ENCODE measurements at places on chromosomes 16 and 17.

DNA sequence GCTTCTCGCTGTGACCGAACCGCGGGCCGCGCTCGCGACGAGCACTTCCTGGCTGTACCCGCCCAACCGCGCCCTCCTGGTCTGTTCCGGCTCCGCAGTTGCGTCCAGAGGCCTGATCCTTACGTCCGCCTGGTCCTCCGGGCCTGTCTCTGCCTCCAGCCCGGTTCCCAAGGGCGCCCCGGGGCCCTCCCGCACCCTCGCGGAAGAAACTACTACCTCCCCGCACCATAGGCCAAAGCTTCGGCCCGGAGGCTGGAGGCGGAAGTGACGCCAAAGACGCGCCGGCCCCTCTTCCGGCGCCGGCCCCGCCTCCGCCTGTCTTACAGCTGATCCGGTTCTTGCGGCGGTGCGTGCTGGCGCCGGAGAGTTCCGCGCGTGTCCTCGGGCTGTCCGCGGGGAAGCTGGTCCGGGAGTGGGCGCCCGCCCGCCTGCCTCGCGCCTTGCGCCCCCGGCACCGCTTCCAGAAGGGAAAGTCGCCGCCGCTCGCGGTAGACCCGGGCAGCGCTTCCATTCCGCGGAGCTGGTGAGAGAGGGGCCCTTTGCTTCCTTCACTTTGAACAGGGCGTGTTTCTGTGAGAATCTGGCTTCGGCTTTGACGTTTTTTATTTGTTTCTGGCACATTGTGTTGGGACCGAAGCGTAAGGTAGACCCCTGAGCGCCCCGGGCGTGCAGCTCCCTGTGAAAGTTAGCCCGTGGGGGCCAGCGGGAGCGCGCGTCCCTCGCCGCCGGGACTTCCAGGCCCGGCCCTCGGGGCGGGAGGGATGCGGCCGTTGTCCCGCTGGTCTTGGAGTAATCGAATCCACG, at the start of gene ZNF778:
Gene ZNF778, plus strand, starts transcription at position 316 of the 804 bp plus-strand sequence. CDS start 3,425 bp downstream, outside the sequence.
- DNase-seq = peak; percentile 56

DNA sequence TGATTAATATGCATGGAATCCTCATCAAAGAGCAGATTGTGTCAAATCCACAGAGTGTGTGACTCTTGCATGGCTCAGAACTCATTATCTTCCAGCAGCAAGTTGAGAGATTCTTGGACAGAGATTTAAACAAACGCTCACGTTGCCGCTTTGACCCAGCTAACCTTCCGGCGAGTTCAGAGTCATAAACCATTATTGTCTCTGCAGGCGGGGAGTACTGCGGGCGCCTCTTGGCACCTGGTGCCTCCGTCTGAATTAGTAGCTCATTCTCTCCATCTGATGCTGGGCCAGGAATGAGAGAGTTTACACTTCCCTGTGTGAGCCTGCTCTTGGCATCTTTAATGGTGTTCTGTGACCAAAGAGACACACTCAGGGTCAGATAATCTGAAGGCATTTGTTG, 138.6 kb upstream of the WSCD1 start:
- DNase-seq = no peak

GRCh38 chr16:11370084-11370931, 25.0 kb downstream of the RMI2 start:
- DNase-seq = no peak

DNA sequence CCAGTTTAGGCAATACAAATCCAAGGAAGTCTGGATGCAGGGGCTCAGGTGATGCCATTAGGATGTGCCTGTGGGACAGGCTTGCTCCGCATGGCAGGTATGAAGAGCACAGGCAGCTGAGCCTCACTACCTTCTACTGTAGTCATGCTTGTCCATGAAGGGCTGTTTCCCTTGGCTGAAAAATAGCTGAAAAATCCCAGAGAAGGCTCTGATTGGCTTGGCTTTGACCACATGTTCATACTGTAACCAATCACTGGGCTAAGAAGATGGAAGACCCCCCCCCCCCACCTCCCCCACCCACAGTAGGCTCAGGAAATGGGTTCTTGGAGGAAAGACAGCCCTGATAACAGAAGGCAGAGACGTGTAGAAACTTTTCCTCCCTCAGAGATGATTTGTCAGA, 66.5 kb upstream of the LGALS9 start:
- no peak for DNase-seq

GRCh38 chr17:83144421-83145357, 65.3 kb downstream of the METRNL start:
- DNase-seq = no peak

GRCh38 chr16:52466994-52467393, 79.9 kb downstream of the TOX3 start:
- DNase-seq = no peak

- DNase-seq = no peak
Measured at GRCh38 chr17:10021272-10021984, 116.4 kb upstream of the RCVRN start.

DNA sequence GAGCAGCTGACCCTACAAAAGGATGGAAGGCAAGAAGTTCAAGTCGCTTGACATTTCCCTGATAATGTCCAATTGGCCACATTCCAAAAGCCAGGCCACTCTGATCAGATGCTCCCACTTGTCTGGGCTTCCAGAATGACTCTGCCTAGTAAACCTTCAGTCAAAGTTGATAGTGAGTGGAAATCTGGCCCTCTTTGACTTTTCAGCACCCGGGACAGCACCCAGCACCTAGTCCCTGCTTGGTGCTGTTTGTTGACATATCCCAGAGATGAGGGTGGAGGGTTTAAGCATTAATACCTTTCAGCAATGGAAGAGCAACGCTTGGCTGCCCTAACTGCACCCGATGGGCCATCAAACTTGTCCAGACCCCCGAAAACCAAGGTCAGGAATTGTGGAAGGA, 131.3 kb downstream of the AIPL1 start:
- DNase-seq = no peak

- no peak for DNase-seq
Measured at GRCh38 chr17:34706029-34706428, 126.6 kb downstream of the TMEM132E start.

- no peak for DNase-seq
Measured at GRCh38 chr17:28226563-28227315, 92.3 kb upstream of the TMEM97 start.

DNA sequence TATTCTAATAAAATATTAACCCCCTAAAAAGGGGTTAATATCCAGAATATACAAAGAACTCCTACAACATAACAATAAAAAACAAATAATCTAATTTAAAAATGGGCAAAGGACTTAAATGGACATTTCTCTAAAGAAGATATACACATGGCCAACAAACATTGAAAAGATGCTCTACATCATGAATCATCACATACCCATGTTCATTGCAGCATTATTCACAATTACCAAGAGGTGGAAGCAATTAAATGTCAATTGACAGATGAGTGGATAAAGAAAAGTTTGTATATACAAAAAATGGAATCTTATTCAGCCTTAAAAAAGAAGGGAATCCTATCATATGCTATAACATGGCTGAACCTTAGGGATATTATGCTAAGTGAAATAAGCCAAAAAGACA, 36.8 kb downstream of the CPD start:
- no peak for DNase-seq

DNA sequence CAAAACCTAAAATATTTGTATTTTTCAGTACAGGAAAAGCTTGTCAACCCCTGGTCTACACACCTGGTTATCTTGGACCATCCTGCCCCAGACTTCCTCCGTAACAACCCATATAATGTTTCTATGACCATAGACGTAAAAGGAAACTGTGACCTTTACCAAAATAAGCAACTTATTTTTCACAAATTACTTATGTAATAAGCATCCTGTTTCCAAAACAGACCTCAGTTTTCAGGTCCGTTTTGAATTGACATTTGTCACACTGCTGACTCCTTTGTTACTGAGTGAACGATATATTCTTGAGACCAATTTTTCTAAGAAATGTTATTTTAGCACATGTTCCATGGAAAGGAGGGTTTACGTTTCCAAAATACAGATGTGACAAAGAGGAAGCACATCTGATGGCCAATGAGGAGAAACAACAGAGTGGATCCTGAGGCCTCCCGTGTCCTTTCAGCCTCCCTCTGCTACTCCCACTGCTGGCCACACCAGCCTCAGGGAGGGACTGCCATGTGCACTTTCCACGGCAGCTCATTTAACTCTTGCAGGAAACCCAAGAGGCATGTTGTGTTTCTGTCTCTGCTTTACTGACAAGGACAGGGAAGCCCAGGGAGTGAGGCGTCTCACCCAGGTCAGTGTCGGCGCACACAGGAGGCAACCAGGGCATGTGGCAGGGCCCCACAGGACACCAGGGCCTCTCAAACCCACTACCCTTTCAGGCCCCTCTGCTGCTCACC, 20.1 kb upstream of the ALDH3A1 start:
- no peak for DNase-seq

DNA sequence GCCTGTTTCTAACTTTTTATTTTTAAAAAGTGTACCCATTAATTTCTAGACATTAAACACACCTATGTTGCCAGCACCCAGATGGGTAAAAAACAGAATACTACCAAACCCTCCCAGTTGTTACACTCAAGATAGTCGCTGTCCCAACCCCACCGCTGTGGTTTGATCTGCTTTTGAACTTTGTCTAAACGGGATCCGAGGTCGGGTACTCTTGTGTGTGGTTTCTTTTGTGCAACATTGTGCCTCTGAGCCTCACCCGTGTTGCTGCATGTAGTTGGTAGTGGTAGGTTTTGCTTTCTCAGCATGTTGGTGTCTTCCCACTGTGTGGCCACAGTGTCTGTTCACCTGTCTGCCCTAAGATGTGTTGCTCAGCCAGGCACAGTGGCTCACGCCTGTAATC, 4.3 kb downstream of the KLHL36 start:
- no peak for DNase-seq

DNA sequence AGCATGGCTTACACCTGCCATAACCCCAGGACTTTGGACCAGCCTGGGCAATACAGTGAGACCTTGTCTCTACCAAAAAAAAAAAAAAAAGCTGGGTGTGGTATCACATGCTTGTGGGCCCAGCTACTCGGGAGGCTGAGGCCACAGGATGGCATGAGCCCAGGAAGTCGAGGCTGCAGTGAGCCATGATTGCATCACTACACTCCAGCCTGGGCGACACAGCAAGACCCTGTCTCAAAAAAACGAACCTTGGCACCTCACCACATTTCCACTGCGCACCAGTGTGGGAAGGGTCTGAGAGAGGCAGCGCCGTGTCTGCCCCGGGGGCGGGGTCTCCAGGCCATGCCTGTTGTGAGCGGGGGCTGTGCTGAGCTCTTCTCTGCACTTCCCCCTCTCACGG, 6.3 kb downstream of the ACSF3 start:
- no peak for DNase-seq

GRCh38 chr17:62822080-62822904, 14.2 kb upstream of the MARCHF10 start:
- no peak for DNase-seq

DNA sequence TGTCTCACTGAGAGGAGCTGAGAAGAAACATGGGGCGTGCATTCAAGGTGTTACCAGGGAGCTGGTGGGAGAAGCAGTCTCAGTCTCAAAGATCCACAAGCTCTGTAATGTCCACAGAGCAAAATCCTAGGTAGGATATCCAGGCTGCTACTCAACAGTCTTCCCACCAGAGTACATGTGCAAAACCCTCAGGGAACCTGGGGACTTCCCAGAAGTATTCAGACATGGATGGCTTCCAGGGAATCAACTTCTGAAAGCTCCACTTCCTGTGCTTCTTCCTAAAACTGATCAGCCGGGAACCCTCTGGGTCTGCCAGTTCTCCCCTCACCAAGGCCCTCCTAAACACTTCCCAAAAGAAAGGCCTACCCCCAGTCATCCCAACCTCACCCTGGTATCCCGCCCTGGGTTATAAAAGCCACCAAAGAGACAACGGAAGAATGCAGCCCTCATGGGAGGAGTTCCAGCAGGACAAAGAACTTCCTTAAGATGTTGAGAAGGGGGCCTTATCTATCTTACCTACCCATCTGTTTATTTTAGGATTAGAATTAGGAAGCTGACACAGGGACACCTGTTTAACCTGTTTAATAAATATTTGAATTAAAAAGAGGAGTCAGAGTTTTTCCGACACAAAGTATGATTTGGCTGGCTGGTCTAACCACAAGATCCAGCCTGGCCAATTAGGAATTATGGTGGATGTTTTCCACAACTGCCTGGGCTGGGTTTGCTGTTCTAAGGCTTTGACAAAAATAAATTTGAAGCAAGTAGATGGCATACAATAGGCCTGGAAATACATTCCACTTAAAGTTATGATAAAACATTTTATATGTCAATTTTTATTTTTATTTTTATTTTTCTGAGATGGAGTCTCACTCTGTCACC, 37.0 kb downstream of the CUEDC1 start:
- no peak for DNase-seq

GRCh38 chr17:17931159-17931558, 41.0 kb downstream of the TOM1L2 start:
- no peak for DNase-seq

- DNase-seq = no peak
Measured at GRCh38 chr16:78505544-78506366, 406.3 kb downstream of the WWOX start.

GRCh38 chr17:37109731-37110710, 161.3 kb downstream of the AATF start:
- DNase-seq = no peak

DNA sequence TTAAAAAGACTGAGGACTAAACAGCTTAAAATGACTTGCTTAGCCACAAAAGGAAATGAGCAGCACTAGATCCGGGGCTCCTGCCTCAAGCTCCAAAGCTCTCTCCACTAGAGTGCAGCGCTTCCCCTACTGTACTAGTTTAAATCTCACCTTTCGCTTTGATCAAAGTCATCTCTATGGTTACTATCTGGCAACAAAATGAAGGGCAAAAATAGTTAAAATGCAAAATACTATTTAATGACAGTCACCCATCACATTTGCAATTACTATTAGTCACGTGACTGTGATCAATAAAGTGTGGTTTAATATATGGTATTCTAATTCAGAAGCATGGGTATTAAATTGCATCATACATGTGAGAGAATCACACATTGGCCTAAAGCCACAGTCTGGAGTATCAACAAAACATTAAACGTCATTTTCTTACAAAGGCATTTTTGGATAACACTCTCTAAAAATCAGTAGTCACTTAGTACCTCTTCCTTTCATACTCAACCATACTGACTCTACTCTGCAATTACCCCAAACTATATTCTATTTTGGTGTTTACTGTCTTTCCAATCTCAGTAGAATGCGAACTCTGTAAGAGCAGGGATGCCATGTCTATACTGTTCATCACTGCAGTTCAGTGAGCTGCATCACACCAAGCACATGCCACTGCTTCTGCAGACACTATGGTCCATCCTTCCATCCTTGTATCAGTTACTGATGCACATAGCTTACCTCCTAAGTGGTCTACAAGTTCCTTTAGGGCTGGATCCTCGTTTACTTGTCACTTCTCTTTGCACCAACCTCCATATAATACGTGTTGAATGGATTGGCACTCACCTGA, 6.2 kb downstream of the PSMD12 start:
- DNase-seq = no peak

- no peak for DNase-seq
Measured at GRCh38 chr16:30965436-30965835, 7.9 kb downstream of the SETD1A start.

DNA sequence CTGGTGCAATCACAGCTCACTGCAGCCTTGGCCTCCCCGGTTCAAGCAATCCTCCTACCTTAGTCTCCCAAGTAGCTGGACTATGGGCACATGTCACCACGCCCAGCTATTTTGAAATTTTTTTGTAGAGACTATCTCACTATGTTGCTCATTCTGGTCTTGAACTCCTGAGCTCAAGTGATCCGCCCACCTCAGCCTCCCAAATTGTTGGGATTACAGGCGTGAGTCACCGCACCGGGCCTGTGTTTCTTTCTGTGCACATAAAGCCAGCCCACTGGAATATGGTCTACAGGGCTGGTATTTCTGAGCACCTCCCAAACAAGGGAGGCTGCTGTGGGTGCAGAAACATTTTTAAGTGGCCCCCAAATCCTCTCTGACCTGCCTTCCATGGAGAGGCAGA, 8.4 kb downstream of the TMEM95 start:
- no peak for DNase-seq

Measured in activated naive CD4-positive, alpha-beta T cell (primary cell).